ENCODE measurements at places on chromosomes 1 and 21. TPM values are rescaled to one million over a fixed set of nuclear protein-coding genes. Genes with fewer than 3 reads are reported as not detected.

Gene RPE65
- not detected for total RNA-seq

Gene RAVER2
- 3.6 TPM for total RNA-seq

Gene SYT14
- 0.06 TPM for total RNA-seq

Gene CA6
- not detected for total RNA-seq

Gene LSS
- 16.2 TPM for total RNA-seq

Gene ATF3
- 20.8 TPM for total RNA-seq

Gene RASAL2
- 18.7 TPM for total RNA-seq

Gene ALX3
- total RNA-seq = not detected

Gene LRRC38
- 0.06 TPM for total RNA-seq

Gene CRYBG2
- total RNA-seq = 1.3 TPM

Gene FCRL4
- not detected for total RNA-seq

Gene ASPM
- 28.5 TPM for total RNA-seq

Gene SNRPE
- 196 TPM for total RNA-seq

Gene S1PR1
- total RNA-seq = 0.22 TPM

Gene RAD54L
- 10.4 TPM for total RNA-seq

Gene ANGPTL7
- not detected for total RNA-seq

Gene TNFRSF9
- 3.7 TPM for total RNA-seq
